Sciatic nerve (tissue), 2 donors: ENCODE measurements at places on chromosomes 6 and 20. TPM values are rescaled to one million over a fixed set of nuclear protein-coding genes. Genes with fewer than 3 reads are reported as not detected.

GRCh38 chr6:56637640-56638039 is 5.0 kb downstream of the DST start:
- DNase-seq, result no peak

The PEDS1 gene
- total RNA-seq, result 39.5 TPM

The CASS4 gene
- 2.4 TPM for total RNA-seq

- no peak for DNase-seq
These were observed 245.1 kb upstream of the RSPO3 start for GRCh38 chr6:126873351-126873750.

The HTR1B gene
- total RNA-seq, result 0.62 TPM

The NR2E1 gene
- total RNA-seq, result not detected

The RPS18 gene
- 1,733 TPM for total RNA-seq

DNA sequence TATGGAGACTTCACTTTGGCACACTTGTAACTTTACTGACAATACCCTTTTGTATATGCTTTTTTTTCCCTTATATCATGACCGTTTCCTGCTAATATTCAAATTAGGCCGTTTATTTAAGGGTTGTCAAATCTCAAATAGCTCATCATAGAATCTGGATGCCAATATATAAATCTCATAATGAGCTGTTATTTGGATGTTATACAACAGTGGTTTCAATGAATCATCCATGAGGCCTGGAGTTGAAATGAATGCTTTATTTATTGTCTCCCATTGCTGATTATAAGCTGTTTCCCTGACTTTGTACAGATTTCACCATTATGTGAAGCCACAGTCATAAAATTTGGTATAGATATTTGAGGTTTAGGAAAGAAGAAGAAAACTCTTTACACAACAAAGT is 256.1 kb downstream of the PLCB1 start:
- DNase-seq, result no peak

The CTAGE9 gene
- total RNA-seq, result not detected

DNA sequence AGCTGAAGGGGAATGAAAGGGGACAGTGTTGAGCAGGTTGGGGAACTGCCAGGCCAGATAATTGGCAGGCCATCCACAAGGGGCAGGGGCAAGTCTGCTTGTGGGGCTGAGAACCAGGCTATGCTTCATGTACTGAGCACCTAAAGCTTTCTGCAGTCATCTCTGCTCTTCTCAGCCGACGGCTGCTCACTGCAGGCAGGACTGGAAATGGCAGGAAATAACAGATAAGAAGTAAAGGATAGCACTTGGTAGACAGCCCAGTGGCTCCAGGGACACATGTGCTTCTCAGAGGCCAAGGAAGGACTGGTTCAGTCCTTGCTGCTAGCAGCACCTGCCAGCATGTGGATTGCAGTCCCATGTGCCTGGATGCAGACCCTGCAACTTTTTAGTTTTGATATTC is 89.8 kb downstream of the CD164 start:
- no peak for DNase-seq

DNA sequence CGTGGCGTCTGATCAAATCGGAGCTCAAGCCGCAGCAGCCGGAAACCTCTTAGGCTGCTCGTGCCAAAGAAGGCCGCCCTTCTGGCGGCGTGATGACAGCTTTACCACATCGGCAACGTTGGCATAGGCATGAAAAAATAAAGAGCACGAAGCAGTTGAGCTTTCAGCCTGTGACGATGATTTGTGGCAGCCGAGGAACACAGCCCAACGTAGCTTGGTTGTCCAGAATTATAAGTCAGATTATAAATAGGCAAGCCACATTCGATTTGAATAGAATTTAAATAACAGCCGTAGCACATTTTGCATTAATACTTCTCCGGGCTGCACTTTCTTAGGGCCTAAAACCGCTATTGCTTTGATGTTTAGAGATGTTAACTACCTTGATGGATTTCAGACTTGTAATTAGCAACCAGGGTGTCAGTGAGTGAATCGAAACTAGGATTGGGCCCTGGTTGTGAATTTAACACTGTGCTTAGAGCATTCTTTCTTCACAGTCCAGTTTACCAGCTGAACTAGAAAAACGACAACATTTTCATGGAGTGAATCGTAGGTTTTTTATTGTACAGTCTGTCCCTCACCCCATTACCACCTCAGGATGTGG is 864 bp upstream of the BCLAF1 start:
- DNase-seq, result peak; percentile 72

The MOCS1 gene
- 37.3 TPM for total RNA-seq

The ADAT2 gene
- 9.7 TPM for total RNA-seq

DNA sequence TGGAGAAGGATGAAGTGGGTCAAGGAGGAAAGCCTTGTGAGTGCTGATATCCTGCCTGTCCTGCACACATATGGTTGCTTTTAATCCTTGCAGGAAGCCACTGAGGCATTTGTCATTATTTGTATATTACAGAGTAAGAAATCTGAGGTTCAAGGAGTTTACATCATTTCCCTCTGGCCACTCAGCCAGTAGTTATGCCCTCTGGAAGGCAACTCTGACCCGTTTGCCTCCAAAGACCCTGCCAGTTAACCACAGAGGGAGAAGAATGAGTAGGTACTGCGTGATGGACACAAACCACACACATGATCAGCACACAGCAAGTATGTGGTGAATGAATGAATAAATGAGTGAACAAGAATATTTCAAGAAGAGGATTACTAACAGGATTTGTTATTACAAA is 7.9 kb upstream of the FAM210B start:
- no peak for DNase-seq

DNA sequence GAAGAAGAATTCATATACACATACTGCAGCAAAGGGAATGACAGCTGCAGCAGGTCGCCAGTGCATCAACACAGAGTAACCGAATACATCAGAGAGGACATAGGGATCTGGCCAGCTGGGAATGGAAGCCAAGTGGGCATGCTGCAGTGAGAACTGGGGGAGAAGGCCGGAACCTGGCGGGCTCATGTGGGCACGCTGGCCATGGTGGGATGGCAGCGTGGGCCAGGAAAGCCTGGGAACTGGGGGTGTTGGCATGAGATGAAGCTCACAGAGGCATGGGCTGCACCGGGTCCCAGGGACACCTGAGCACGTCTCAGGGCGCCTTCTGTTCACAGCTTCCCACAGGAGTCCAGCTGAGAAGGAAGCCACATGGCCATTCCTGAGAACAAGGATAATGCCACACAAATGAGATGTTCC is 139.5 kb upstream of the AGPAT4 start:
- DNase-seq, result no peak

GRCh38 chr6:46490425-46491200 is 636 bp downstream of the RCAN2 start:
- DNase-seq, result peak; percentile 67

DNA sequence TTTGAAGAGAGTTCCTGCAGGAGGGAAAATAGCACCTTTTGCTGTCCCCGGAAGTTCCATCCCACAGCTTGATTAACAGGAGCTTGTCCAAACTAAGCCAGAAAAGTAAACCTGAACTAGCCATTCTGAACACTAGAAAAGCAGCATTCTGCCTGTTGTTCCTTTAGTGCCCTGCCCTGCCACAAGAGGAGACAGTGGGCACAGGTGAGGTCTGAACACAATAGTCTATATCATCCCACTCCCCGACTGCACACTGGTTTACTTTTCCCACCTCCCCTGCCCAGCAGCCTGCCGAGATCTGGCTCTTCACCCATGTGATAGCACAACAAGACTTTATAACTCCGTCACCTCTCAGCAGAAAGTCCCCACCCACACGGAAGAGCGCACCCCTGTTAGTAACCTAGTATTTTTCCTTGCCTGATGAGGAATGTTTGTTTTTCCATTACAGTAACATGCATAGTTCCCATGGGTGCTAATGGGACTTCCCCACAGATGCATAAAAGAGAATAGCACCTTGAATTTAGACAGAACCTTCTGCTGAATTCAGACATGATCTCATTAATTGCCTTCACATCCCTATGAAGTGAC is 59.7 kb downstream of the TFAP2A start:
- DNase-seq, result no peak

DNA sequence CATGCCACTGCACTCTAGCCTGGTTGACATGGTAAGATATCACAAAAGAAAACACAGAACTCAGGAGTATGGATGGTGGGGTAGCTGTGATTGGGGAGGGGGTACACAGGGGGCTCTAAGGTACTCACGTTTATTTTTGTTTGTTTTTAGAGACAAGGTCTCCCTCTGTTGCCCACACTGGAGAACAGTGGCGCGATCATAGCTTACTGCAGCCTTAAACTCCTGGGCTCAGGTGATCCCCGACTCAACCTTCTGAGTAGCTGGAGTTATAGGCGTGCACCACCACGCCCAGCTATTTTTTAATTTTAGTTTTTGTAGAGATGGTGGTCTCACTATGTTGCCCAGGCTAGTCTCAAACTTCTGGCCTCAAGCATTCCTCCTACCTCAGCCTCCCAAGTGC is 29.3 kb downstream of the BCL2L1 start:
- DNase-seq, result no peak
